Fibroblast of skin of right biceps (primary cell): ENCODE measurements at places on chromosomes 13 and 19.

DNA sequence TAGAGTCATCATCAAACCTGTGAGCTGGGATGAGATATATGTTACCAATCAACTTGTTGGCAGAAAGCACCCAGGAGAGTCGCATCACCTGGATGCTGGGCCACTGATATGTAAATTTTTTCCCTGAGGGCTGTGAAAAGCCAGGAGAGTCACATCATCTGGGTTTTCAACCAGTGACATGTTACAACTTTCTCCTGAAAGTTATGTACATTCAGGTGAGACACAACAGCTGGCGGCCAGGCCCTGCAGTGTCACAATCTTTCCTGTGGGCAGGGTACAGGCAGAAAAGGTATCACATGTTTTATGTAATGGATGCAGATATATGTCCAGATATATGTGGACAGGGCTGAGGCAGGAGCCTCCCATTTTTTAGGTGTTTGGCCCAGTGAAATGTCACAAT is 13.2 kb upstream of the ZNF724 start:
- no peak for DNase-seq

- no peak for DNase-seq
Measured at GRCh38 chr19:5372572-5373200, 32.1 kb upstream of the PTPRS start.

GRCh38 chr13:89568276-89568675 is 1779.2 kb upstream of the MIR17HG start:
- DNase-seq = peak; percentile 18

DNA sequence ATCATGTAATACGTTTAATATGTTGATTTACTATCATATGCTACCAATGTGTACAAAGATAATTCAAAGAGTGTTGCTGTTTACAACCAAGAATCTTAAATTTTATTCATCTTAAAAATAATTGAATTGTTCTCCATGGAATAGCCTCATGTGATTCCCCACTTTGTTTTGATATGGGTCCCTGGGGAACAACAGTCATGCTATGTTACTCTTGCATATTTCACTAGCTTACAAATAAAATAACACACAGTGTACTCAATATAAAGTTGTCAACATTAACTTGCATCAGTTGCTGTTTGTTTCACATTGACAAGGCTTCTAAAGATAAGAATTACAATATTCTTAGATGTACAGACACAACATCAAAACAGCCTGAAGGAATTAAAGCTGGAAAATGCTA is 2.3 kb downstream of the ENOX1 start:
- peak; percentile 35 for DNase-seq

GRCh38 chr13:72205773-72206172 is 338.8 kb upstream of the DACH1 start:
- DNase-seq = peak; percentile 41

DNA sequence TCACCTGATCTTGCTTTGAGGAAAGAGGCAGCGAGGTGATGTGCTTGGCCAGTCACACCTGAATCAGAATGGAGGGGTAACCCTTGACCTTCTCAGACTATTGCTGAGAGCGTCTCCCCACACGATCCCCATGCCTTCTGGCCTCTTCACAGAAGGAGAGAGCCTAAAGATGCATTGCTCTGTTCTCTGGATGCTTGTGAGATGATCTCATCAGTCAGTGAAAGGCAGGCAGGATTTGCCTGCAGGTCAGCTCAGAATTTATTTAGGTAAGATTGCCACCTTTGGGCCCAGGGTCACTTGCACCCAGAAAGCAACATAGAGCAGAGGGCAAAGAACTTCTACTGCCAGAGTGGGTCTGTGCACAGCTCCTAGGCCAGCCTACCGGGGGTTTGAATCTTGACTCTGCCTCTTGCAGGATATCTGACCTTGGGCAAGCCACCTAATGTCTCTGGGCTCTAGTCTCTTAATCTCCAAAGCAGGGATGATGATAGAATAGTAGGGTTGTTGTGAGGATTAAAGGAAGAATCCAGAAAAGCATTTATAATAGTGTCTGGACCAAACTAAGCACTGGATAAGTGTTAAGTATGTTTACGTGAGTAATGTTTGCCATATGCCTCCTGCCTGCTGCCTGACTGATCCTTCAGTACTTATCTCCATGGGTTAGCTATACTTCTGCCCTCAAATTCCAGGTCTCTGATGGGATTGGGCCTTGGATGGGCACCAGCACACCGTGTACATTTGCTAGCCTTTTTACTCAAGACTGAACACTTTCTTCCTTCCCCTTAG is 8.4 kb upstream of the FLT1 start:
- no peak for DNase-seq

- DNase-seq = no peak
Measured at GRCh38 chr13:87403748-87404432, 267.3 kb upstream of the SLITRK5 start.

DNA sequence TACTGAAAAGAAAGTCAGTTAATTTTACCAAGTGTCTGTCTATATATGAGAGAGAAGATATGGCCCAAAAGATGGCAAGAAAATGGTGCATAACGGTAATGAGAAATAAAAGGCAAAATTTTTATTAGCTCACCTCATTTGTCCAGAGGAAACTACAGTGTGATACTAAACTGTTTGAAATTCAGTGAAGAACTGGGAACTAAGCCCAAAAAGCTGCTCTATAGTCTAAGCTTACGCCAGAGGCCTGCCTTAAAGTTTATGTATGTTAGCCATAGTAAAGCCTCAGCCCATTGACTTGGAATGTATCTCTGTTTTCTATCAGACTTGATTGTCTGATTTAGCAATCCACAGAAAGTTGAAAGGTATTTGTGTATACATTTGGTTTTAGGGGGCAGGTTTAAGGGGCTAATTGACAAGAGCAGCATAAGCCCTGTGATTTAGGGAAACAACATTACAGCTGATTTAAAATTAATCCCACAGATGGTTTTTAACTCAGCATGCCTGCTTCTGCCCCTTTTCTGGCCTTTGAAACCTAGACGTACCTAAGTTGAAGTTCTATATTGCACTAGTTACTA is 91.0 kb upstream of the MAB21L1 start:
- no peak for DNase-seq

DNA sequence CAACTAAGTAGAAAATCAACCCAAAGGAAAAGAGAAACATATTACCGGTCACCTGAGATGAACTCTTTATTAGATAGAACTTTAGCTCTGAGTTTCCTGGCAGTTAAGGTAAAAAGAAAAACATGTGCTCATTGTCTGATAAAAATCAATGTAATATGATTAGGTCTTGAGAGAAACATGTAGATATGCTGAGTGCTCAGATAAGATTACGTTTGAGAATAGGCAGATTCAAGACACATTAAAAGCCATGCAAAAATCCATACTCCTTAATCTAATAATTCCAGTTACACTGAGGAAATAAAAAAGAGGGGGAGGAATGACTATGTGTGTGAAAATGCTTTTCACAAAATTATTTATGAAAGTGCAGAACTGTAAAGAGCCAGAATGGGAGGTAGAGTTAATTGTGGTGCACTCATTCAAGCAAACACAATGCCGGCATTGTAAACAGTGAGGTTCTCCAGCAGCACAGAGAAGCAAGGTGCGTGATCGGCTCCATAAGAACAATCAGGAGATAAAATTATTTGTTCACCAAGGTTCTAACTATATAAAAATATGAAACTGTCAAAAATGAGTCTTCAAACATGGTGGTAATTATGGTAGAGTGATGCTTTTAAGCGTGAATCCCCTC is 88.8 kb downstream of the MBNL2 start:
- DNase-seq = no peak

DNA sequence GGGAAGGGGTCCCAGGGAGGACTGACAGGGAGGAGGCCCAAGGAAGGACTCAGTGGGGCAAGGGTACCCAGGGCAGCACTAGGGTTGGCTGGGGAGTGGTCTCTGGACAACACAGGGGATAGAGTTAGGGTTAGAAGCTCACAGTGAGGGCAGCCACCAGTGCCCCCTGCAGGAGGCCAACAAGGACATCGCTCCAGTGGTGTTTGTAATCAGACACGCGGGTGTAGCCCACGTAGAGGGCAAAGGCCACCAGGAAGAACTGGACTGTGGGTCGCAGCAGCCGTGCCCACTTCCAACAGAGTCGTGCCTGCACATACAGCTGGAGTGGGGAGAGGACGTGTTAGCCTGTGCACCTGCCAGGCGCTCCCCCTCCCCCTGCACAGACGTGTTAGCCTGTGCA is 9.2 kb downstream of the PLPP2 start:
- DNase-seq = no peak

DNA sequence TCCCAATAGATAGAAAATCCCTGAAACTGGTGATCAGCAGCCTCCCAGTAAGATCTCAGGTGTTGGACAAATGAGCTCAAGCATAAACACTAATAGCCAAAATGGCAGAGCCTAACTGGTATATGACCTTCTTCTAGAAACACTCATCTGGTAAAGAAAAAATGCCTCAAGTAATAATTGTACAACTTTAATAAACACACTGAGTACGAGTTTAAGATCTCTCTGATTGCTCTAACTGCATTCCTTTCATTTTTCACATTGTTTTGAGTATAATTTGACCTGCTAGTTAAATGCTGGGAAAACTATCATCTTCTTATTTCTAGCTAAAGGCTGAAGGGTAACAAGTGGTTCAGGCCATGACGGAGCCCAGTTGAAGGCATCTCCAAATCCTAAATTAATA is 2009.5 kb upstream of the PCDH20 start:
- DNase-seq = peak; percentile 38

- no peak for DNase-seq
Measured at GRCh38 chr13:71087006-71087405, 780.0 kb downstream of the DACH1 start.

- no peak for DNase-seq
Measured at GRCh38 chr13:32008518-32009175, 22.9 kb upstream of the FRY start.

DNA sequence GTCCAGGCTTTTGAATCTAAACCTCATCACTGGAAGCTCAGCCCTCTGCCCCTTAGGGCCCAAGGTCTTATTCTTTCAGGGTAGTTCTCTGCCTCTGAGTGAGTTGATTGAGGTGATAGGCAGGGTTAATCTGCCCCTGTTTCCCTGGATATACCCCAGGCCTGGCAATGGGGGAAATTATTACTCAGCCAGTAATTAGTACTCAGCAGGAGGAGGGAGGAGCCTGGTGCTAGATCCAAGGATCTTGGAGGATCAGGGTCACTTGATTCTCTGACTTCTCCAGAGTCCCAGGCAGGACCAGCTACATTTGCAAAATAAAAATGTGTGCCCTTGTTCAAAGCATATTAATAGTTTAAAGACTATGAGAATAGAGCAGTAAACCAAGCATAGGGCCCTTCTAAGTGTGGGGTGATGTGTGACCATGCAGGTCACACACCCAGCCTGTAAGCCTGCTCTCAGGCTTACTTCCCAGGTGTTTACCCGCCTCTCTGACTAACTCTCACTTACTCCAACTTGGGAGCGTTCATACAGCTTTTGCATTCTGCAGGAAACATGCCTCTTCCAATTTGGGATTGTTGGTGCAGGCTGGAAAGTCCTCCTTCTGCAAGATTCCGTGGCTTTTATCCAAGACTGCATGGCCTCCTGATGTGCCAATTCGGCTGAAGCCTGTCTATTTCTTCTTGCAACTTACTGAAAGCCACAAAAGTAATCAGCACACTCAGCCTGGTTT is 7.9 kb upstream of the STK24 start:
- DNase-seq = peak; percentile 27

DNA sequence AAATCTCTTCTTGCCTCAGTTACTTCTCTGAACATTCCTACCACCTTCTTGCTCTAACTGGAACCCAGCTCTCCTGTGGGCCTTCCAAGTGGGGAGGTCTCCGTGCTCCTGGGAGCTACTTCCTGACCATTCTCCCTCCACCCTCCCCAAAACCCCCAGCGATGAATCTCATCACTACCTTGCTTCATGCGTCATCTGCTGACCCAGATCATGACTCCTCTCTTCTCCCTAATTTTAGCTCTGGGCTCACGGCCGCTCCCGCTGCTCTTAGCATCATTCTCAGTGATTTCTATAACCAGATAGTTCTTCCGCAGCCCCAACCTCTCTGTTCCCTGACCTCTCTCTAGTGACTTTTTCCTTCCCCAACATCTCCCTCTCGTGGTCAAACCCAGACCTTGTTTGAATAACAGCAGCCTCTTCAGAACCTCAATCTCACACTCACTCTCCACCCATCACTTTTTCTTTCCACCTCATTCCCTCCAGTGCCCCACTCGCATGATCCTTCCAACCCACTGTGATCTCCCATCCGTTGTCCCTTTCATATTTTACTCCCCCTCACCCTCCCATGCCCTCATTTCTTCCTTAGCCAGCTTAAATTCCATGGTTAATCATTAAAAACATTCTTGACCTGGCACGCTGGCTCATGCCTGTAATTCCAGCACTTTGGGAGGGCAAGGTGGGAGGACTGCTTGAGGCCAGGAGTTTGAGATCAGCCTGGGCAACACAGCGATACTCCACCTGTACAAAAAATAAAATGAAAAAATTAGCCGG is 21.8 kb downstream of the MRPS12 start:
- no peak for DNase-seq

GRCh38 chr13:32051156-32051555 is 19.6 kb downstream of the FRY start:
- no peak for DNase-seq

DNA sequence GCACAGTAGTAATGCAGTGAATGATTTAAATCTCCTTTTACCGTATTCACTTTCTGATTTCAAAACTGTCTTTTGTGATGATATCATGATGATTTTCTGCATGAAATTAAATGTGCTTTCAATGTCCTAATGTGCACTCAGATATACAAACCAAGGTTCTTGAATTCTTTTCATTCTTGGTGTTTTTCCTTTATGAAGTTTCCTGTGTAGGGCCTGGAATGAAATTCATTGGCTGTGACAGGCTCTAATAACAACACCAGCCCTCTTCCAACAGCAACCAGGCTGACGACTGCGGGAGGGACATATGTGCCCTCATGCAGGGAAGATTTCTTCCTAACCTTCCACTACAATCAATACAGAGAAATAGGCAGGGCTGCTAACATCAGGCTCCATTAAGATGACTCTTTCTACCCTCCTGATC is 1052.0 kb downstream of the DIAPH3 start:
- DNase-seq = peak; percentile 93

GRCh38 chr19:6455924-6456323 is 3.7 kb downstream of the SLC25A23 start:
- no peak for DNase-seq

- no peak for DNase-seq
Measured at GRCh38 chr19:4624733-4625362, 14.5 kb upstream of the TNFAIP8L1 start.

GRCh38 chr13:98273824-98274742 is 97.0 kb upstream of the RNF113B start:
- no peak for DNase-seq

- DNase-seq = peak; percentile 51
Measured at GRCh38 chr13:112873851-112874750, 94.9 kb upstream of the MCF2L start.

- no peak for DNase-seq
Measured at GRCh38 chr13:71685072-71685471, 181.9 kb downstream of the DACH1 start.

DNA sequence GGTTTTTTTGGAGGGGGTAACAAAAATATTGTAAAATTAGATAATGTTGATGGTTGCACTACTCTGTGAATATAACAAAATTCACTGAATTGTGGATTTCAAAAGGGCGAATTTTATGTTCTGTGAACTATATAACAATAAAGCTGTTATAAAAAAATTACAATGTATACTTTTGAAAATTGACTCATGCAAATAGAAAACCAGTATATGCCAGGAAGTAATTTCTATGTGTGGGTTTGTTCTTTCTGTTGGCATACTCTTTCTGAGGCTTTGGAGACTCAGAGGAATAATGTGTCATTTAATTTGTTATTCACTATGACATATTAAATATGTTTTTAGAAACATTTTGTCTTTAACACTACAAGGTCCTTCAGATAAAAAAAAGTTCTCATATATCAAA is 310.1 kb downstream of the GPC5 start:
- DNase-seq = no peak

- DNase-seq = no peak
Measured at GRCh38 chr19:3733549-3734309, 25.5 kb downstream of the TJP3 start.

- DNase-seq = no peak
Measured at GRCh38 chr19:12617646-12618045, 6.9 kb downstream of the ZNF791 start.
